Cardiac muscle cell (in vitro differentiated cells and primary cell): ENCODE measurements at places on chromosomes 4 and X.

DNA sequence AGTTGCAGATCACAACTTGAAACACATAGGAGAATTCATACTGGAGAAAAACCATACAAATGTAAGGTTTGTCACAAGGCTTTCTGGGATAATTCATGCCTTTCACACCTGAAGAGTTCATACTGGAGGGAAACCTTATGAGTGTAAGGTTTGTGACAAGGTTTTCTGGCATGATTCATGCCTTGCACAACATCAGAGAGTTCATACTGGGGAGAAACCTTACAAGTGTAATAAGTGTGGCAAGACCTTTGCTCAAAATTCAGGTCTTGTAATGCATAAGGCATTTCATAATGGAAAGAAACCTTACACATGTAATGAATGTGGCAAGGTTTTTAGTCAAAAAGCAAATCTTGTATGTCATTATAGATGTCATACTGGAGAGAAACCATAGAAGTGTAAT lies 58.8 kb upstream of the ENPEP start:
- peak; percentile 6 for DNase-seq

DNA sequence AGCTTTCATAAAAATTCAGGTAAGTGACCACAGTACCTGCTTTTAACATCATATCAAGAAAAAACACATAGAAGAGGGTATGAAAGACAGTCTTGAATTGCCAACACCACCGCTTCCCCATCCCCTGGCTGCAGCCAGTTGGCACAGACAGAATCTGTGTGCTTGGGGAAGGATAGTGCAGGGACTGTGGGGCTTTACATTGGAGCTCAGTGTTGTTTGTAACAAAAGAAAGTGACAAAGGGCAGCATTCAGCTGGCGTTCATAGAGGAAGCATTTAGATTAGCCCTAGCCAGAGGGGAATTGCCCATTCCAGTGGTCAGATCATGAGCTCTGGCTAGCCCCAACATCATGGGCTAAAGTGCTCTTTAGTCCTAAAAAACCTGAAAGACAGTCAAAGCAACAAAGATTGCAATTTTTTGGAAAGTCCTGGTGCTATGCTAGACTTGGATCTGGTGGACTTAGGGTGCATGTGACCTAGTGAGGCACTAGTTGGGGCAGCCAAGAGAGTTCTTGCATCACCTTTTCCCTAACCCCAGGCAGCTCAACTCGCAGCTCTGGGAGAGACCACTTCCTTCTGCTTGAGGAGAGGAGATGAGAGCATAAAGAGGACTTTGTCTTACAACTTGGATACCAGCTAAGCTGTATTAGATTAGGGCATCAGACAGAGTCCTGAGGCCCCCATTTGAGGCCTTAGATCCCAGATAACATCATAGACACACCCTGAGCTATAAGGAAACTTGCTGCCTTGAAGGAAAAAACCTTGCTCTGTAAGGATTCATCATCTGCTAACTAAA lies 1602.4 kb upstream of the ADGRL3 start:
- DNase-seq: no peak

- DNase-seq: no peak
These were observed 28.2 kb downstream of the JADE1 start for GRCh38 chr4:128837679-128838078.

- DNase-seq: peak; percentile 41
These were observed 1.6 kb downstream of the FAT4 start for GRCh38 chr4:125316401-125316790.

DNA sequence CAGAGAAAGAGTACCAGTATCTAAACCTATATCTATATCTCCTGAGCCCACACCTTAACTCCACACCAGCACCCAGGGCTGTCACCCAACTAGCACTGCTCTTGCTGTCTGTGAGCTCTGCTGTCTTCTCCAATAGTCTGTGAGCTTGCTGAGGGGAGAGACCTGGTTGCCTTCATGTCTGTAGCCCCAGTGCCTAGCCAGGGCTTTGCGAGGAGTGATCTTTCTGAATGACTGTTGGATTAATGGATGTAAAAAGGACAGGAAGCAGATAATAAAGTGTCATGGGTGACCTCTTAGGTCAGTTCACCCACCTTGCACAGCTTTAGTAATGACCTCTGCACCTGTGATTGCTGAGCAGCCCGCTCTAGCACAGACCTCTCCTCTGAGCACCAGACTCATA lies 30.5 kb downstream of the CNGA2 start:
- no peak for DNase-seq

- peak; percentile 82 for DNase-seq
These were observed 100.7 kb downstream of the EFNB1 start for GRCh38 chrX:68929332-68930150.

- DNase-seq: no peak
These were observed 232.2 kb downstream of the C4orf33 start for GRCh38 chr4:129328162-129328561.

DNA sequence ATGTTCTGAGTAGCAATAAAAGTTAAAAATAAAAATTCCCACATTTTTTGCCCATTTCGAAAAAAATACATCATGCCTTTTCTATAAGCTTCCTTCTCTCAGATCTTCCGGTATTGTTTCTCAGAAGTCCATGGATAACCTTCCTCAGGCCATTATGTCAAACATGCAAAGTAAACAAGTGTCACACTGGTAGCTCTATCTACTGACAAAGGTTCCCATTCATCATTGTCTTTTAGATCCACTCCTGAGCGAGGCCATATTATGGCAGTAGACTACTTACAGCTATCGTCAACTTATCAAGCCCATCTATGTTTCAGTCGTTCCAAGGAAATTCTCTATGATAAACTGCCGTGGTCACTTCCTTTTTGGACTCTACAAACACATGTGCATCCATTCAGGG lies 1068.2 kb downstream of the GLUD2 start:
- DNase-seq: no peak

DNA sequence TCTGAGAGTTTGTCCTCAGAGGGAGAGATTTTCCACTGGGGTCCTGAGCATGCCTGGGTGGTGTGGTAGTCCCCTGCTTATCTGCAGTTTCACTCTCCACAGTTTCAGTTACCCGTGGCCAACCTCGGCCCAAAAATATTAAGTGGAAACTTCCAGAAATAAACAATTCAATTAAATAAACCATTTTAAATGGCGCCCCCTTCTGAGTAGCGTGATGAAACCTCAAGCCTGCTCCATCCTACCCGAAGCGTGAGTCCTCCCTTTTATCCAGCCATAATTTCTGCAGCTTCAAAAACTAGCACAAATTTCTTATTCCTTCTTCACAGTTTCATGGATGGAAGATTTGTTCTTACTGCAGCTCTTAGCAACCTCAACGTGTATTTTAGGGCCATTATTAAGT lies 26.7 kb downstream of the PNMA6E start:
- no peak for DNase-seq

DNA sequence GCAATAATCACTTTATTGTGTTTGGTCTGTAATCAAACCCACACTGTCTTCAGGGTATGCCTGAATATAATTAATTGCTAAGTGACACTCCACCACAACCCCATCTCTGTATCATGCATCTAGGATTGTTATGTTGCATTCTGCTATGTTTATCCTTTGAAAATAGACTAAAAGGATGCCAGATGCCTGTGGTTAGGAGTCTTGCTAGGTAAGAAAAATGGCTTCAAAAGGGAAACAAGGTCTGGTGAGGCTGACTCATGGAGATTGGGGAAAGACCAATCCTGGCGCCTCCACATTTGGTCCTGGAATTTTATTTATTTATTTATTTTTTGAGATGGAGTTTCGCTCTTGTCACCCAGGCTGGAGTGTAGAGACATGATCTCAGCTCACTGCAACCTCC lies 360.5 kb upstream of the SLC7A11 start:
- no peak for DNase-seq

- DNase-seq: no peak
These were observed 61.7 kb downstream of the EVC start for GRCh38 chr4:5772528-5773270.

DNA sequence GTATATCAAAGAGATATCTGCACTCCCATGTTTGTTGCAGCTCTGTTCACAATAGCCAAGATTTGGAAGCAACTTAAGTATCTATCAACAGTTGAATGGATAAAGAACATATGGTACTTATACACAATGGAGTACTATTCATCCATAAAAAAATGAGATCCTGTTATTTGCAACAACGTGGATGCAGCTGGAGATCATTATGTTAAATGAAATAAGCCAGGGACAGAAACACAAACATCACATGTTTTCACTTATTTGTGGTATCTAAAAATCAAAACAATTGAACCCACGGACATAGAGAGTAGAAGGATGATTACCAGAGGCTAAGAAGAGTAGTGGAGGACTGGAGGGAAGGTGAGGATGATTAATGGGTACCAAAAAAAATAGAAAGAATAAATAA lies 14.2 kb downstream of the IQCM start:
- no peak for DNase-seq

DNA sequence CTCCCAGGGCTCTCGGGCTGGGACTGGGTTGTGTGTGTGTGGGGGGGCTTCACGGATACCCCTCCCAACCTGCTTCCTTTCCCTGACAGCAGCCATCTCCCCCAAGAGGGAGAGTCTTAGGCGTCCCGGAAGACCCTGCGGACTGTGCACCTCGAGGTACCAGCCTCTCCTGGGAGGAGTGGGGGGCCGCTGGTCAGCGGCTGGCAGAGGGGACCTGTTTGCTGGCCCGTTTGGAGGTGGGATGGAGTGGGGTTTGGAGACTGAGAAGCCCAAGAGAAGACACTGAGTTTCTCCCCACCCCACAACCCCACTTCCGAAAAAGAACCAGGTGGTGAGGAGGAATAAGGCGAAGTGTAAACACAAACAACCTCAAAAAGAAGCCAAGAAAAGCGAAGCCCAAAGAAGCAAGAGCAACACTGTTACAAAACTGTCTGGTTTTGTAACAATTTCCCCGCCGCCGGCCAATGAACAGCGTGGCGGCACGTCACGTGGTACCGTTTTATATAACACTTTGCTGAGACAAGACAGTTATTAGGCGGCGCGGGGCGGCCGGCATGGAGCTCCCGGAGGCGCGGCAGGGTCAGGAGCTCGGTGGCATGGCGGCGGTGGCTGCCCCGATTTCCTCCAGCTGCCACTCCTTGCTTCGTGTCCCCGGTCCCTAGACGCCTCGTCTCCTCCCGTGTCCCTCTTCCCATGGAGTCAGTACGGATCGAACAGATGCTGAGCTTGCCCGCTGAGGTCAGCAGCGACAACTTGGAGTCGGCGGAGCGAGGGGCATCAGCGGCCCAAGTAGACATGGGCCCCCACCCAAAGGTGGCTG lies at the start of gene LONRF3:
Gene LONRF3, plus strand, starts transcription at position 531 of the 820 bp plus-strand sequence. Its CDS starts 163 bp downstream, at position 694.
- DNase-seq: peak; percentile 13

DNA sequence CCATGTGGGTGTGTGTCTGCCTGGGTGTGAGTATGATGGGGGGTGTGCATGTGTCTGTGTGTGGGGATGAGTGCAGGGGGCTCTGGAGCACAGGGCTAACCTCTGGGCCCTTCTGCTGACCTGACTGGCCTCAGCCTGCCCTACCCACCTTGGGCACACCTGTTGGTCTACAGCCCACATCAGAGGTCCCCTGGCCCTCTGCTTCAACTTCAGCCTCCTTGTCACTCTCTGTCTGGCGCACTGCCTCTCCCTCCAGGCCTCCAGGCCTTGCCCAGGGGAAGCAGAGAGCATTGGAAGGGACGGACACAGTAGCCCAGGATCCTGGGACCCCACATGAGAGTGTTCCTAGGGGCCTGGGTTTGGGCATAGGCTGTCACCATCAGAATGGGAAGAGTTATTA lies 115.4 kb downstream of the EFNB1 start:
- DNase-seq: no peak

DNA sequence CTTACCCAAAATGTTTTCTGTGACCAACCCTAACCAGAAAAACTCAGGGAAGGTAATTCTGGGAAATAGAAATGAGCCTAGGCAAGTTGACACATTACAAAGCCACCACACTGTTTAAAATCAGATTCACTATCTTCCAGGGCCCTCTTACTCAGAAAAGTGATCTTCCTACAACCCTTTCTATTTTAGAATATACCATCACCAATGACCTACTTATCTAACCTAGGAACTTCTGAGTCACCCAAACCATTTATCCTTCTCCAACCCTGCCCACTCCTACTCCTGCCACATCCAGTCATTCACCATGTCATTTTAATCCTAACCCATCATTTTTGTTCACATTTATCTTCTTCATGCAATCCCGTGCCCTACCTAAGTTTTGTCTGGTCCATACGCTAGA lies 89.9 kb downstream of the FTHL17 start:
- DNase-seq: no peak

- DNase-seq: no peak
These were observed 17.5 kb upstream of the UGDH start for GRCh38 chr4:39544580-39545315.

- DNase-seq: peak; percentile 14
These were observed 56.6 kb downstream of the ANAPC10 start for GRCh38 chr4:145041378-145041777.

- no peak for DNase-seq
These were observed 33.7 kb upstream of the USP51 start for GRCh38 chrX:55523356-55523755.

DNA sequence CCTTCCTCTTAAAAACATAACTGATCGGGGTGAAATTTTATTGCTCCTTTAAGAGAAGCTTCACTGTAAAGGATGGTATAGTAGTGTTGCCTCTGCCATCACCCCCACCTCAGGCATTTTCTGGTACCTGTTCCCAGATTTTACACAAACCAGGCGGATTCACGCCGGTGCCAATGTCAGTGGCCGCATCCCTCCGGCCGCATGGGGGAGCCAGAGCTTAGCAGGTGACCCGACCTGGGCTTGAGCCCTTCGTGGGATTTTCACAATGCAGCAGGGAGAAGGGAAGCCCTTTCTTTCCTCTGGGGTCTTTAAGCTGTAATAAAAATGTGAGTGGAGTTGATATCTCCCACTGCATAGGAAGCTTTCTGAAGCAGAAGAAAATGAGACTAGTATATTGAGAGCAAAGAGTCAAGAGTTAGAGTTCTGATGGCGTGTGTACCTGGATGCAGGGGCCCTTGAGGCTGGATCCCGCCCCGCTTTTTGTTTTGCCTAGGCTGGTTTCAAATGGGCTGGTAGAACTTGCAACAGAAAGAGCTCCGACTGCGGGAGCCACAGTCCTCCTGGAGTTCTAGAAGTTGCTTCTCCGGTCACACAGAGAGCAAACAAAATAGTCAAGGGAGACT lies 59.4 kb downstream of the POLR2B start:
- peak; percentile 70 for DNase-seq

GRCh38 chr4:26051240-26051639 lies 137.2 kb downstream of the SMIM20 start:
- DNase-seq: no peak

- DNase-seq: no peak
These were observed 131.2 kb upstream of the PAK3 start for GRCh38 chrX:110964786-110965185.

- DNase-seq: peak; percentile 68
These were observed 120.5 kb upstream of the FAT1 start for GRCh38 chr4:186844059-186844681.

- DNase-seq: peak; percentile 13
These were observed 157.7 kb downstream of the SPANXN1 start for GRCh38 chrX:145405012-145405411.

- no peak for DNase-seq
These were observed 8.3 kb downstream of the SPATA18 start for GRCh38 chr4:52059372-52059771.
